H7 (cell line): ENCODE measurements at places on chromosomes 2 and 18. TPM values are rescaled to one million over a fixed set of nuclear protein-coding genes. Genes with fewer than 3 reads are reported as not detected.

MYOM1 gene
- 0.14 and 0.55 TPM in 2 replicates for total RNA-seq

VWA3B gene
- total RNA-seq, result 1.0 TPM in 1 of 2 replicates, not detected in the other

BBS5 gene
- total RNA-seq, result 1.3 and 1.9 TPM in 2 replicates

CPO gene
- total RNA-seq, result 2.4 and 3.9 TPM in 2 replicates

GCG gene
- total RNA-seq, result not detected in 2 replicates

RTP5 gene
- total RNA-seq, result not detected in 2 replicates

ITGB6 gene
- total RNA-seq, result not detected in 2 replicates

MTHFD2 gene
- 303 and 311 TPM in 2 replicates for total RNA-seq

DLGAP1 gene
- 10.1 and 21.7 TPM in 2 replicates for total RNA-seq

SLC9A4 gene
- not detected in 2 replicates for total RNA-seq

MCFD2 gene
- total RNA-seq, result 65.5 and 76.3 TPM in 2 replicates

CHCHD5 gene
- total RNA-seq, result 19.0 and 40.9 TPM in 2 replicates

PUM2 gene
- total RNA-seq, result 35.7 and 36.2 TPM in 2 replicates

NT5C1B gene
- total RNA-seq, result not detected in 2 replicates

RNF152 gene
- 8.8 and 8.9 TPM in 2 replicates for total RNA-seq

DQX1 gene
- 0.10 and 0.78 TPM in 2 replicates for total RNA-seq

MAL gene
- total RNA-seq, result 0.80 TPM in 1 of 2 replicates, not detected in the other

TMEM17 gene
- total RNA-seq, result 1.1 and 1.7 TPM in 2 replicates

PLB1 gene
- not detected in 2 replicates for total RNA-seq
